CD4-positive, alpha-beta T cell (primary cell): ENCODE measurements at places on chromosomes 6 and 20.

GRCh38 chr6:5514353-5514752, 253.0 kb downstream of the FARS2 start:
- DNase-seq = no peak

- no peak for DNase-seq
Measured at GRCh38 chr20:57672164-57672563, 37.7 kb downstream of the PMEPA1 start.

GRCh38 chr20:41004531-41005360, 23.9 kb upstream of the TOP1 start:
- no peak for DNase-seq

DNA sequence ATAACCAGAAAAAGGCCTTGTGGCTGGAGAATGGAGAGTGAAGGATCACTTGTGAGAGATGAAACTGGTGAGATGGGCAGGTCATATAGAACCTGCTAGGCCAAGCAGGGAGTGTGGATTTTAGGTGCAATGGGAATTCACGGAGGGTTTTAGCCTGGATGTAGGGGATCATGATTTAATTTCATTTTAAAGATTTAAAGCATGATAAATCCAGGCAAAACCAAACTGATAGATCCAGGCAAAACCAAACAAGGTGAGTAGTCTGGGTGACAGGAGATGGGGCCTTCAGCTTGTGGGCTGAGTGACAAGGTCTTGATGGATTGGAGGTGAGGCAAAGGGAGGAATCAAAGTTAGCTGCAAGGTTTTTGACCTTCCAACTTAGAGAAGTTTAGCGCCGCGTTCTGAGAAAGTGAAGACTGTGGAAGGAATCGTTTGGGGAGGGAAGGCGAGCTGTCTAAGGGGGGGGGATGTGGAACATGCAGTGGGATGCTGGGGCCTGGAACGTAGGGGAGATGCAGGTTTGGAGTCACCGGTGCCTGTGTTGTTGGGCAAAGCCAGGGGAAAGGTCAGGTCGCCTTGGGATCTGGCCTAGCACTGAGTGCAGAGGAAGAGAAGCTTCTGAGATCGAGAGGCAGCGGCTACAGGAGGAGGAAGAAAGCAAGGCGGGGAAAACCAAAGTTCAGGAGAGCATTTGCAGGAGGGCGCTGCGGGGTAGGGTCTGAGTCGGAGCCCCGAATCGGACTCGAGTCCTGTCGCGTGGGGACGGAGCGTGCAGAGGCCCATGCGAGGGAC, 1.3 kb upstream of the PLCG1 start:
- DNase-seq = no peak

GRCh38 chr6:30889921-30890645, 5.8 kb downstream of the DDR1 start:
- DNase-seq = no peak
